ENCODE measurements at places on chromosomes 6 and 20.

DNA sequence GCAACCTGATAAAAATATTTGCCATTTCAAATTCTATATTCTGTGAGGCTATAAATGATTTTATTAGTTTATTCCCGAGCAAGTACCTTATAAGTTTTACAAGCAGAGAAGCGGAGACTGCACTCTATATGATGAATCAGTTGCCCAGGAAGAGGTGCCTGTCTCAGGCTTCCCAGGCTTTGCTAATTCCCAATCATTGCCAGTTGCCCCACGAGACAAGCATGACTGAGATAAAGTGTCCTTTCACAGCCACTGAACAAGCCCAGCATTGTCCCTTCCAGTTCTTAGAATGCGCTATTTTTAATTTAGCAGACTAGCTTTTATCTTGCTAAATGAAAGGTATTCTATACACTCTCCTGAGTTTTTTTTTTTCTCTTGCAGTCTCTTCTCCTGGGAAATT lies 260.7 kb downstream of the ALDH8A1 start:
- DNase-seq: no peak

DNA sequence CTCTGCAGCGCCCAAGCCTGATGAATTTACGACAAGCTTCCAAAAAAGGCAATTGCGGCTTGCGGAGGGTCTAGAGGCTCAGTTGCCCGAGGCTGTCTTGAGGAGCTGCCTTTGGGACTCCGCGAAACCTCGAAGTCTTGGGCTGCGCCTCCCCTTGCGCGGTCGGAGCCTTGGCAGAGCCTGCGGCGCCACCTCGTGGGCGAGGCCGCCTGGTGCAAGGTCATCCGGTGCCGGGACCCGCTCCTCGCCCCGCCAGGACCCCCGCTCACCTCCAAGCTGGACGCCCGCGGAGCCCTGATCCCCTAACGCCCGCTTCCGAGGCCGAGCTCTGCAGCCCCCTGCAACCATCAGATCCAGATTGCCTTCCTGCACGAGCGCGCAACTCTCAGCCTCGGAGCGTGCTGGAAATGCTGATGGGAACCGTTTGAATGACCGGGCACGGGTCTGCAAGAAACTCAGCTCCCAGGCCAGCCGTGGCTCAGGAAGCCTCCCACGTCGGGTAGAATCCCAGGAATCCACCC lies 14.9 kb upstream of the FAM210B start:
- peak; percentile 41 for DNase-seq

DNA sequence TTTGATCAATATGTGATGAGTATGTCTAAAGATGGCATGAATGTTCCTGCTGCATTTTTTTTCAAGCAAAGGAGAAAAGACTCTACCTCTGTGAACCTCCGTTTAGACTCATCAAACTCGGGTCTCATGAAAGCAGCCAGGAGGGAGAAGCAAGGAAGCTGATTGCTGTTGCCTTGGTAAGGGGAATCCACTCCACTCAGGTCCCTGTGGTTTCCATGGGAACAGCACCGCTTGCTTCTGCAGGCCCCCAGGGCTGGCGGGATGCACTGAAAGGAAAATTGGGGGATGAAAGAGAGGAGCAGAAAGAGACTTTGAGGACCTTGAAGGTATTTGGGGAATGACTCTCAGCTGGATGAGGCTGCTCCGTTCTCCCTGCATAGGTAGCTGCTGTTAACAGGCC lies 249.6 kb upstream of the RIN2 start:
- no peak for DNase-seq

GRCh38 chr6:6654599-6655575 lies 66.4 kb downstream of the LY86 start:
- DNase-seq: no peak

- no peak for DNase-seq
These were observed 158.6 kb upstream of the MLN start for GRCh38 chr6:33962246-33963027.

DNA sequence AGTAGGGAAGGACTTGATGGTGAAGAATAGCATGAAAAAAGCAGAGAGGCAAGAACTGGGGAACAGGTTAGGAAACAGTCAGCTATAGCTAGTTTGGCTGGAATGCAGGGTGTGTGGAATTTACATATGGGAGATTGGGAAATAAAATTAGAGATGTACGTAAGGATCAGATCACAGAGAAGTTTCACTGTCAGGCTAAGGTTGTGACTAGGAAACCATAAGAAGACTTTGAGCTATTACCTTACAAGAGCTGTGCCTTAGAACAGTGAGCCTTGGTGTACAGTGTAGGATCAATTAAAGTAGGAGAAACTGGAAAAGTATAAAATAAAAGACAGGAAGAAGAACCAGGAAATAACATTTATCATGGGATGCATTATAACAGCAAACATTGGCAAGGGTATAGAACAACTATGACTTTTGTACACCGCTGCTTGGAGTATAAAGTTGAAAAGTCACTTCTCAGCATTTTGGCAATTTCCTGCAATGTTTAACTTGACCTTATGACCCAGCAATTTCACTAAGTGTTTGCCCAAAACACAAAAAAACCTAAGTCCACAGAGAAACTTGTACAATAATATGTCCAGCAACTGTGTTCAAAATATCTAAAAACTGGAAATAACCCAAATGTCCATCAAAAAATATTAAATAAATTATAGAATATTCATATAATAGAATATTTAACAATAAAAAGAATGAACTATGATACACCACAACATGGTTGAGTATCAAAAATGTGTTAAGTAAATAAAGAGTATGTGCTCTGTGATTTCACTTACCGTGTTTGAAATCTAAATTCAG lies 31.2 kb upstream of the SPTLC3 start:
- no peak for DNase-seq

- peak; percentile 82 for DNase-seq
These were observed 54.4 kb upstream of the ZNF337 start for GRCh38 chr20:25750765-25751696.

- DNase-seq: peak; percentile 80
These were observed 111.2 kb upstream of the MMS22L start for GRCh38 chr6:97394160-97394748.

DNA sequence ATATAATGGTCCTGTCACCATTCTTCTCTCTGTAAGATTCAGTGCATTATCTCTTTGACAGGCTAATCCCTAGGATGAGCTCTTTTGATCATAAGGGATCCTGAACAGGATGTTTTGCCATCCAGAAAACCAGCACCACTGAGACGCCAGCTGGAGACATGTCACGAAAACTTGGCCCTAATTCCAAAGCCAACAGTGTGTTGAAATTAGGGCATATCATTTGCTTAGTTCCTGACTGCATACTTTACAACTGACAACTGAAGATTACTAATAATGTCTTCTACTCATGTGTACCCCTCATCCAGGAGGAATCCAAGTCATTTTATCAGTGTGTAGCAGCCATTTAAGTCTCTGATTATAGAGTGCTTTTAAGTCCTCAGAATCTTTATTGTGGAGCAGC lies 243.6 kb downstream of the KCNQ5 start:
- no peak for DNase-seq

All from mucosa of descending colon (tissue), 3 donors.